ENCODE measurements at places on chromosomes 4 and X. TPM values are rescaled to one million over a fixed set of nuclear protein-coding genes. Genes with fewer than 3 reads are reported as not detected.

EDNRA gene
- not detected for total RNA-seq

AR gene
- total RNA-seq = 0.02 TPM

USP17L20 gene
- total RNA-seq = not detected

NCAPG gene
- 43.4 TPM for total RNA-seq

CHRNA9 gene
- not detected for total RNA-seq

FDCSP gene
- total RNA-seq = not detected

RPA4 gene
- total RNA-seq = 0.83 TPM

PASD1 gene
- not detected for total RNA-seq

IGSF1 gene
- not detected for total RNA-seq

TNIP3 gene
- 3.4 TPM for total RNA-seq

POF1B gene
- 0.29 TPM for total RNA-seq

ETFDH gene
- 27.0 TPM for total RNA-seq

HSD17B13 gene
- 0.22 TPM for total RNA-seq

CT47B1 gene
- not detected for total RNA-seq

CXCL9 gene
- 0.12 TPM for total RNA-seq
